ENCODE measurements at places on chromosomes 13 and 19. TPM values are rescaled to one million over a fixed set of nuclear protein-coding genes. Genes with fewer than 3 reads are reported as not detected.

ATXN8OS gene
- total RNA-seq = not detected

MAN2B1 gene
- 22.6 TPM for total RNA-seq

RNF17 gene
- total RNA-seq = not detected

PNMA8A gene
- not detected for total RNA-seq

SGCG gene
- total RNA-seq = not detected

MCEMP1 gene
- total RNA-seq = not detected

NLRP5 gene
- total RNA-seq = not detected

ZNF536 gene
- total RNA-seq = not detected

CGB8 gene
- not detected for total RNA-seq

SIGLEC10 gene
- total RNA-seq = not detected

SMAD9 gene
- not detected for total RNA-seq

FUT1 gene
- 0.78 TPM for total RNA-seq

PROSER1 gene
- 7.1 TPM for total RNA-seq

PSG11 gene
- not detected for total RNA-seq

- no peak for DNase-seq
These were observed 1071.3 kb upstream of the MIR17HG start for GRCh38 chr13:90276216-90276615.

DNA sequence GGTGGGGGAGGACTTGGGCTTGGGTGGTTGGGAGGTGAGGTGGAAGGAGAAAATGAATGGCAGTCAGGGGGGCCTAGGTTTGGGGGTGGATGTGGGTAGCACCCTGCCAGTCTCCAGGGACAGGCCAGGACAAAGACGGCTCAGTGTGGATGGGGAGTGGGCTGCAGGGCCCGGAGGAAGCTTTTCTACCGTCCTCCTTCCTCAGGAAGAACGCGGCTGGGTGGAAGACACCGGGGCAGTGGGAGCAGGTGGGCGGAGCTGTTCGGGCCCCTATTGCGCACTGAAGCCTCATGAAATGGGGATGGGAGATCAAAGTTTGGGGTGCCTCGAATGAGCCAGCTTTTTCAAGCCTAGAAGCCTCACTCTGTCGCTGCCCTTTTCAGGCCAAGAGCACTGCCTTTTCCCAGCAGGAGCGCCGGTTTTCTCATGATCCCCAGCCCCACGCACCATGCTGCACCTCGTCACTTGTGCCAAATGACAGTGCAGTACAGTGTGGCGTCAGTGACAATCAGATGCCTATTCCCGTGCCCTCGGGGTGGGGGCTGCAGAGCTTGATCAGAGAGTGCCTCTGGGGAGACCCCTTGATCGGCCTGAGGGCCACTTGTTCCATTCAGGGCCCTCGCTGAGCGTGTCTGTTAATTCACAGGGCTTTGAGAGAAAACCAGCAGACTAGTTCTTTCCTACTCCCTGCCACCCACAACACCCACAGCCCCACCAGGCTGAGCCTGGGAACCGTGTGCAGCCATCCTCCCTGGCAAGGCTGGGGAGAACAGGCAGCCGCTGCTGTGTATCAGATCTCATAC lies 1.5 kb downstream of the CALM3 start:
- no peak for DNase-seq

- DNase-seq = peak; percentile 94
These were observed at the start of gene MARCHF2 for GRCh38 chr19:8412783-8413628. Gene MARCHF2 (plus strand): TSS chr19:8413305. CDS start chr19:8421841, 8,536 bp downstream.

DNA sequence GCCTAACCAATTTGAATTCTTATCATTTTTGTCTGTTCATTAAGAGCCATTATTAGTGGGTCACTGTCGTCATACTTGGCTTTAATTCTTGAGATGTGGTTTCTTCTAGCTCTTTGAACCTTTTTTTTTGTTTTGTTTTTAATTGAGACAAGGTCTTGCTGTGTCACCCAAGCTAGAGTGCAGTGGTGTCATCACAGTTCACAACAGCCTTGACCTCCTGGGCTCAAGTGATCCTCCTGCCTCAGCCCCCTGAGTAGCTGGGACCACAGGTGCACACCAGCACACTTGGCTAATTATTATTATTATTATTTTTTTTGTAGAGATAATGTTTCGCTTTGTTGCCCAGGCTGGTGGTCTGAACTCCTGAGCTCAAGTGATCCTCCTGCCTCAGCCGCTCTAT lies 25.8 kb upstream of the LDLR start:
- no peak for DNase-seq

GRCh38 chr13:99311748-99312492 lies 4.7 kb upstream of the GPR183 start:
- no peak for DNase-seq

DNA sequence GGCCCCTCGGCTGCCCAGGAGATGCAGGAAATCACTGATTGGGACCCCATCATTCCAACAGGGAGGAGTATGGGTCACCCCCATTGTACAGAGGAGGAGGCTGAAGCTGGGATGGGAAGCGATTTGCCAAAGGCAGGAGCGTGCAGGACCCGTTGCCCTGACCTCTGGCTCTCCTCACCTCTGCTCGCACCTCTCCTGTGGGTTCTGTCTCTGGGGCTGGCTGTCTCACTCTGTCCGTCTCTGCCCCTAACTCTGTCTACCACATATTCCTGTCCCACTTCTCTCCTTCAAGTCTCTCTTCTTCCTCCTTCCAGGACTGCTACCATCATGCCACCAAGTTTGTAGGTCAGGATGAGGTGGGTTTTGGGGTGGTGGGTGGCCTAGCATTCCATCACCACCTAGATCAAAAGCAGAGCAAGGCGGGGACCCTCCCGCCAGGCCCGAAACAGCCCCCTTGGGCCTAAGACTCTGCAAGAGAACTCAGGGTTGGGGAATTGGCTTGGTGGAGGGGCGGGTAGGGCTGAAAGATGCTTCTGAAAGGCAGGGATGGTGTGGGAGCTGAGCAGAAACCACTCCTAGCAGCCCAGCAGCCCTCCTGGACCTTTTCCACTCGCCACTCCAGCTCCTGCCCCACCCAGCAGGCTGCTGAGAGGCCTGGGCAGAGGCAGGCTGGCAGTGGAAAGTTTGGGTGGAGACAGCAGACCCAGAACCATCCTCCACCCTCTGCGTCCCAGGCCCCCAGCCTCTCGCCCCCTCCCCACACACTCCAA lies 1.0 kb upstream of the LGALS7 start:
- DNase-seq = no peak

- no peak for DNase-seq
These were observed 3.1 kb downstream of the RNU6-9 start for GRCh38 chr19:896434-896833.

- DNase-seq = peak; percentile 78
These were observed at the start of gene LRFN3 for GRCh38 chr19:35935911-35936737. Gene LRFN3 (plus strand): TSS chr19:35936374. CDS start chr19:35939426, 3,052 bp downstream.

DNA sequence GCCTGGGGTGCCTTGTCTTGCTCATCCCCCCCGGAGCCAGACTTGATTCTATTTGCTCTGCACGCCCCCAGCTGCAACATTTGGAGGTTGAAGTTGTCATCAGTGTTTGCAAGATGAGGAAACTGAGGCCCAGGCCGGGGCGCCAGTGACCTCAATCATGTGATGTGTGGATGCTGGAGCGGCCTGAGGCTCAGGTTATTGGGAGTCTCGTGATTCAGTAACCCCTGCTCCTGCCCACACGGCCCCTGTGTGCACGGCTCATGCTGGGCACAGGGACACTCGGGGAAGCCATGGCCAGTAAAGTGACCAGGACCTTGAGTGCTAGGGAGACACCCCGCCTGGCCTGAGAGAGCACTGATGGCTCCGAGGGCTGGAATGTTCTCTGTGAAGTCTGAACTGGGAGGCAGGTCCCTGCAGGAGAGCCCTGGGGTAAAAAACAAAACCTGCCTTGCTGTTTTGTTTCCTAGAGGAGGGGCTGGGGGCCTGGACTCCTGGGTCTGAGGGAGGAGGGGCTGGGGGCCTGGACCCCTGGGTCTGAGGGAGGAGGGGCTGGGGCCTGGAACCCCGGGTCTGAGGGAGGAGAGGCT lies 1.9 kb downstream of the FGF21 start:
- DNase-seq = no peak

GRCh38 chr13:46761866-46762265 lies 35.1 kb downstream of the ESD start:
- no peak for DNase-seq

- DNase-seq = no peak
These were observed 133.5 kb downstream of the UQCRFS1 start for GRCh38 chr19:29079356-29080032.

GRCh38 chr13:67231289-67232000 lies 1.3 kb upstream of the PCDH9 start:
- DNase-seq = no peak

- DNase-seq = no peak
These were observed 42.5 kb downstream of the ARHGEF18 start for GRCh38 chr19:7391218-7391670.

DNA sequence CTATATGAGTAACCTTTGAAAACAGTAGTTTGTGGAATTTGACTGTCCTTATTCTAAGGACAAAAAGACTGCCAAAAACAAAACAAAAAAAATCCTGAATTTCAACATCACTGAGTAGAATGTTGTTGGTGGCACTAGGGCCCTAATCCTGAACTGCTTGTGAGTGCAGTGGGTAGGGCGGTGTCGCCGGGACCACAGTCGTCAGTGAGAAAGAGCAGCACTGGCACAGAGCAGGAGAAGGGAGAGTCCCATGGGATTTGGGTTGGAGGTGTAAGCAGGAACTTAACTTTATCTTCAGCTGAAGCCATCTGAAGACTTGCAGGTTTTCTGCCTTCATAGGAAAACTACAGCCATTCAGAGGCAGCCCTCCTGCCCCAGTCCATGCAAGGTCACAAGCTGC lies 5.6 kb downstream of the PCID2 start:
- DNase-seq = no peak

- DNase-seq = no peak
These were observed 938.3 kb upstream of the PCDH9 start for GRCh38 chr13:68168448-68168847.

- peak; percentile 60 for DNase-seq
These were observed 1.5 kb upstream of the WDR18 start for GRCh38 chr19:982567-983170.

- no peak for DNase-seq
These were observed 583 bp upstream of the ZNF480 start for GRCh38 chr19:52296400-52296772.

DNA sequence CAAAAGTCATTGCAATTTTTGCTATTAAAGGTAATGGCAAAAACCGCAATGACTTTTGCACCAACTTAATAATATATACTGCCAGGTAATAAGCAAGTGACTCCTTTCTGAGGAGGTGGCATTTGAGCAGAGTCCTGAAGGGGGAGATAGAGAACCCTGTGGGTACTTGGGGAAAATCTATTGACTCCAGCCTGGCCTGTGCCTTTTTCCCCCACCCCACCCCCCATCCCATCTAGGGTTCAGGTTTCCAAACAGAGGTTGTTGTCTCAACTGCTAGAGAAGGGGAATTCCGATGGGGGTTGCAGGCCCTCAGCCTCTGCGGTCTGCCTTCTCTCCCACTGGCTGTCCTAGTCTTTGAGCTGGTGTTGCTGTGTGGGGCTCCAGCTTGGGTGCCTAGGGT lies 11.5 kb downstream of the S1PR2 start:
- peak; percentile 36 for DNase-seq

DNA sequence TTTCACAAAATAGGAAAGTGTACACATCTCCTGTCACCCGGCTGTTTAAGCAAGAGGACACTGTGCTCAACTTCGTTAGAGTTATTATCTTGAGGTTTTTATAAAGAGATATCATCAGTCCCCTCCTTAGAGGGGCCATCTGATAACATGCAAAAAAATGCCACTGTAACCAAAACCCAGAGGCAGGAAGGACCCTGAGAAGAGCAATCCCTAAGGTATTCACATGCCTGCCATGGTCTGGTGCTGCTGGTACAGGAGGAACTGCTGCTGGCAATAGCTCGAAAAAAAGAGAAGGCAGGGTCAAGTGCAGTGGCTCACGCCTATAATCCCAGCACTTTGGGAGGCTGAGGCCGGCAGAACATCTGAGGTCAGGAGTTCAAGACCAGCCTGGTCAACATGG lies 12.8 kb upstream of the CEACAM3 start:
- no peak for DNase-seq

GRCh38 chr19:51196181-51196580 lies 28.7 kb upstream of the CD33 start:
- peak; percentile 29 for DNase-seq

DNA sequence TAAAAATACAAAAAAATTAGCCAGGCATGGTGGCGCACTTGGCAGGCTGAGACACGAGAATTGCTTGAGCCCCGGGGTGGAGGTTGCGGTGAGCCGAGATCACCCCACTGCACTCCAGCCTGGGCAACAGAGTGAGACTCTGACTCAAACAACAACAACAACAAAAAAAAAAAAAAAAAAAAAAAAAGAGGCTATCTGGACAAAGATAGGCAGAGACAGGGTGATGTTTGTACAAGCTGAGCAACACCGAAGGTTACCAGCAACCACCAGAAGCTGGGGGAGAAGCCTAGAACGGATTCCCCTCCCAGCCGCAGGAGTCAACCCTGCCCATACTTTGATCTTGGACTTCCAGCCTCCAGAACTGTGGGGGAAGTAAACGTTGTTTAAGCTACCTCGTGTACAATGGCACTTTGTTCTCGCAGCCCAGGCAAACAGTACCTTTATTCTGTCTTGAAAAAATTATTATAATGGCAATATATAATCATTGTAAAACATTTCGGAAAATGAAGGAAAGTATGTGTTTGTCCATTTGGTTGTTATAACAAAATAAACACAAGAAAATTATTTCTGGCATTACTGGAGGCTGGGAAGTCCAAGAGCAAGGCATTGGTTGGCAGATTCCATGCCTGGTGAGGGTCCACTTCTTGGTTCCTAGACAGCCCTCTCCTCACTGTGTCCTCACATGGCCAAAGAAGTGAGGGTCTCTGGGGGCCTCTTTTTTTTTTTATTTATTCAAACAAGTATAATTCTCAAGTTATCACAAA lies 39.8 kb upstream of the LATS2 start:
- DNase-seq = no peak

- peak; percentile 94 for DNase-seq
These were observed 36.1 kb downstream of the ACTN4 start for GRCh38 chr19:38683393-38684077.

- DNase-seq = peak; percentile 77
These were observed 4.8 kb downstream of the TSKS start for GRCh38 chr19:49758292-49758691.
